RWPE2 (cell line): ENCODE measurements at places on chromosomes 12 and 14.

GRCh38 chr12:2267703-2268470 lies 215.1 kb downstream of the CACNA1C start:
- peak; percentile 29 for DNase-seq

- DNase-seq = no peak
Observed at GRCh38 chr12:54126696-54127537, 61.9 kb downstream of the SMUG1 start.

DNA sequence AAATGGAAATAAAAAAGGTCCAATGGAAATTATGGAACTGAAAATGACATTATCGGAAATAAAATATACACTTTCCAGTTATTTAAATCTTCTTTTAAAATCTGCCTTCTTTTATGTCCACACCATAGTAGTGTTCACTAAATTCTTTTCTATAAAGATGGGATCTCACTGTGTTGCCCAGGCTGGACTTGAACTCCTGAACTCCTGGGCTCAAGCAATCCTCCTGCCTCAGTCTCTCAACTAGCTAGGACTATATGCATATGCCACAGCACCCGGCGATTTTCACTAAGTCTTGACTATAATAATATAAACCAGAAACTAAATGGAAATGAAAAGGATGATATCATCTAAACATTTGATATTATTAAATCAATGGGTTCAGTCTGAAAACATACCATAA lies 188.4 kb downstream of the MED13L start:
- no peak for DNase-seq

DNA sequence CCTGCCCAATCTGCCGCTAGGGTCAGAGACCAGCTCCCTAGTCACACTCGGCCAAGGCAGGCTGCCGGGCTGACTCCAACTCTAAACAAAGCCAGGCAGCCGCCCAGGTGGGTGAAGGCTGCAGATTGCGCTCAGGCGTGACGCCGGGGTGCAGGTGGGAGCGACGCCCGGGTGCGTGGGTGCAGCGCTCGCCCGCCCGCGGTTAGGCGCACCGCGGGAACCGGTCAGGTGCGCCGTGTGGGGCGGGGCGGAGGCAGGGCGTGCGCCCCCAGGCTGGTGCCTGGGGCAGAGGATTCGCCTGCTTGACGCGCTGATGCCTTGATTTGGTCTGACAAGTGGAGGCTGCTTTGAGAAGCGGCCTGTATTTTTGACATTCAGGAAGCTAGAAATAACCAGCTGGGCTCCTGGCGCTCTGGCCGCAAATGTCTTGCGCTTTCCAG lies 126.7 kb upstream of the HIF1A start:
- DNase-seq = no peak

GRCh38 chr14:49569281-49569680 lies 16.9 kb downstream of the RPS29 start:
- DNase-seq = no peak

DNA sequence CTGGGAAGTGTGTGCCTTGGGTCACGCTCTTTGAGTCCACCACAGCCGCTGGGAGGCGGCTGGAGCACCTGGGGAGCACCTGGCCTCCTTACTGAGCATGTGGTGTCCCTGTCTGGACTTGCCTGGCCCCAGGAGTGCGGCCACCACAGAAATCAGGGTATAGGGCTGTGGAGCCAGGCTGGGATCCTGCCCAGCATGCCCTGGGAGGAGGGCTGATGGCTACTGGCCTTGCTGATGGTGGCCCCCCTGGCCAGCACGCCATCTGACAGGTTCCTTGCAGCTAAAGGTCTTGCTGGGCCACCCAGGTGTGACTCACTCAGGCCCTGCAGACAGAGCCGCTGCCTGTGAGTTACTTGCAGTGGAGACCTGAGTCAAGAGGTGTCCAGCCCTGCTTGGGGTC lies 6.0 kb downstream of the ULK1 start:
- DNase-seq = no peak

GRCh38 chr14:102541771-102542170 lies 32.2 kb upstream of the ANKRD9 start:
- no peak for DNase-seq

DNA sequence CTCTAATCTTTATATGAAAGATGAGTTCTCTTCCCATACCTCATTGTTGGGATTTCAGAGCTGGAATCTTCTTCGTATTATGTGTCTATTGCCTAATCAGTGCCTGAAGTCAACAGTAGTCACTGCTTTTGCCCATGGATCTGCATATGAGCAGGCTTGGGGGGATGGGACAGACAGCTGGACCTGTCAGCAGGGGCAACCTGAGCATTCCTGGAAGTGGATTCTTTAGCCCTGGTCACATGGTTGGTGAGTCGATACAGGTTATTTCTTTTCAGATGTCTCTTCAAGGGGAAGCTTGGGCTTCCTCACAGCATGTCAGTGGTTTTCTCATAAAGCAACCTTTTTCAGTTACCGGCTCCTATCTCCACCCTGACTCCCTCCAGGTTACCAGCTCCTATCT lies 97.3 kb upstream of the RBM19 start:
- no peak for DNase-seq
